Activated naive CD8-positive, alpha-beta T cell treated with anti-CD3 and anti-CD28 coated beads for 36 hours (primary cell): ENCODE measurements at places on chromosomes 1 and 21.

- no peak for DNase-seq
Observed at GRCh38 chr1:214216779-214217178, 64.2 kb upstream of the SMYD2 start.

DNA sequence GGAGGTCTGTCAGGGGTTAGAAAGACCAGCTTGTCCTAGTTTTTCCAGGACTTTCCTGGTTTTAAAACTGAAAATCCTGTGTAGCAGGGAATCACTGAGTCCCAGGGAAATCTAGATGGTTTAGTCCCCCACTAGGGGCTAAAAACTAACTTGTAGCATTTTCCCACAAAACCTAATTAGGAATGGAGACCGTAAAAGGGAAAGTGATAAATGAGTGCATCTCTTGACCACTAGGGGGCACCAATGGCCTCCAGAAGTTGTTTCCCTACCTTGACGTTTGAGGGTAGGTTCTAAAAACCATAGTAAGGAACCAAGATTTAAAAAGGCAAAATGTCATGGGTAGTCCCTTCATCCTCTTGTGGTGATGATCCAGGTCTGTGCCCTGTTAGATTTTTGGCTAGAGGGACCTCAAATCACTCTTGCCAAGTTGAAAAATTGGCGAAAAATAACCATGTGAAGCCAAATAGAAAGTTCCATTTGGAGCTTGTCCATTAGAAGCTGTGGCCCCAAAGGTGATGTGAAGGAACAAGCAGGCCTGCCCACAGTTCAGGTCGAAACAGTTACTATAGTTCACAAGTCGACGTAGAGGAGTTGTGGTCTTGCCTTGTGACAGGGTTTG, 24.5 kb downstream of the CLIC6 start:
- DNase-seq = no peak

- no peak for DNase-seq
Observed at GRCh38 chr1:10773851-10774614, 22.4 kb downstream of the CASZ1 start.

DNA sequence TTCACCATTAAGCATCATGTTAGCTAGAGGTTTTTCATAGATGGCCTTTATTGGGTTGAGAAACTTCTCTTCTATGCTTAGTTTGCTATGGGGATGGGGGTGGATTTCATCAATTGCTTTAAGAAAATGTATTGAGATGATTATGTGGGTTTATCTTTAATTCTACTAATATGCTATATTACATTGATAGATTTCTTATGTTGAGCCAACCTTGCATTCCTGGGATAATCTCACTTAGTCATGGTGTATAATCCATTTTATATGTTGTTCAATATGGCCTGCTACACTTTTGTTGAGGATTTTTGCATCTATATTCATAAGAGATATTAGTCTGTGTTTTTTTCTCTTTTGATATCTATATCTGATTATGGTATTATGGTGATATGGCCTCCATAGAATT, 70.7 kb downstream of the MAP3K7CL start:
- DNase-seq = no peak

DNA sequence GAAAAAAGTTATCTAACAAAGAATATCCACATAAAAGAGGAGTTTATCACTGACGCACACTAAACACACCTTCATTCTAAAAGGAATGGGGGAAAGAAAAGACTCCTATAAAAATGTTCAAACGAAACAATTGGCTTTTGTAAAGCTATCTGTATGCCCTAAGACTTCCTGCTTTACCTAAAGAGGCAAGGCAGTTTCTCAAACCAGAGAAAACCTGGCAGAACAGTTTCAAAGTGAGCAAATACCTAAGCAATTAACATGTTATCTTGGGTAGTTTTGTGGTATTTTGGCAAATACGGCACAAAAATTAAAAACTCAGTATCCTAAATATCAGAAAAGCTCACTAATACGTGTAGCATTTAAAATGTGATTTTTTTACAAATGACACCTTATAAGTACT, 1.9 kb downstream of the PUM1 start:
- DNase-seq = no peak

DNA sequence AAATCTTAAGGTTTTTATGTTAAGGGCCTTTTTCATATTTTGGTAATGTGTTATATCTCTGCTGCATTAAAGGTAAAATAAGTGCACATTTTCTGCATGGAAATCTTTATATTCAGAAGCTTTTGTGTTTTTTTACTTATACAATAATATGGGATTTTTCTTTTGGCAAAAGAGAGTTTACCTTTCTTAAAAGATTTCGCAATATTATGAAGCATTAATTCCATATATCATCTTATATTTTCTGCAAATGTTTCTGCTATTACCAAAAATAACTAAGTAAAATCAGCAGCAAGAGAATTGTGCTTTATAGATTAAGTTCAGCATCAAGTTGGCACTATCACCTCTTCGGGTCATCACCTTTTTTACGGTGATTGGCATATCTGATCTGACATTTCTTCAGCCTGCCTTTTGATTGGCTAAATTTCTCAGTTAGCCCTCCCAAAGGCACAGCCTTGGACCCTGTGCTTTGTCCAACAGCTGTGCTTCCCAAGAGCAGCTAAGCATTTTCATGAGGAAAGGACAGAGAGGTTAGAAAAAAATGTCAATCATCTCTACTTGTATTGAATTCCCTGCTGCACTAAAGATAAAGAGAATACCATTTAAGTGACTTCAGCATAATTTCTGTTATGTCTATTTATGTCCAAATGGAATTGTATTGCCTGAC, 767.1 kb upstream of the PRMT6 start:
- no peak for DNase-seq

DNA sequence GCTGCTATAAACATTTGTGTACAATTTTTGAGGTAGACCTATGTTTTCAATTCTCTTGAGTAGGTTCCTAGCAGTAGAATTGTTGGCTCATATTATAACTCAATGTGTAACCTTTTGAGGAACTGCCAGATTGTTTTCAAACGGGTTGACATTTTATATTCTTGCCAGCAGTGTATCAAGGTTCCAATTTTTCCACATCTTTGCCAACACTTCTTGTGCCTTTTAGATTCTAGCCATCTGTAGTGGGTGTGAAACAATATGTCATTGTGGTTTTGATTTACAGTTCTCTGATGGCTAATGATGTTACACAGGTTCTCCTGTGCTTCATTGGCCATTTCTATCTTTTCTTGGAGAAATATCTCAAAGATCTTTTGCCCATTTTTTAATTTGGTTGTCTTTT, 36.4 kb downstream of the MAP3K7CL start:
- no peak for DNase-seq

DNA sequence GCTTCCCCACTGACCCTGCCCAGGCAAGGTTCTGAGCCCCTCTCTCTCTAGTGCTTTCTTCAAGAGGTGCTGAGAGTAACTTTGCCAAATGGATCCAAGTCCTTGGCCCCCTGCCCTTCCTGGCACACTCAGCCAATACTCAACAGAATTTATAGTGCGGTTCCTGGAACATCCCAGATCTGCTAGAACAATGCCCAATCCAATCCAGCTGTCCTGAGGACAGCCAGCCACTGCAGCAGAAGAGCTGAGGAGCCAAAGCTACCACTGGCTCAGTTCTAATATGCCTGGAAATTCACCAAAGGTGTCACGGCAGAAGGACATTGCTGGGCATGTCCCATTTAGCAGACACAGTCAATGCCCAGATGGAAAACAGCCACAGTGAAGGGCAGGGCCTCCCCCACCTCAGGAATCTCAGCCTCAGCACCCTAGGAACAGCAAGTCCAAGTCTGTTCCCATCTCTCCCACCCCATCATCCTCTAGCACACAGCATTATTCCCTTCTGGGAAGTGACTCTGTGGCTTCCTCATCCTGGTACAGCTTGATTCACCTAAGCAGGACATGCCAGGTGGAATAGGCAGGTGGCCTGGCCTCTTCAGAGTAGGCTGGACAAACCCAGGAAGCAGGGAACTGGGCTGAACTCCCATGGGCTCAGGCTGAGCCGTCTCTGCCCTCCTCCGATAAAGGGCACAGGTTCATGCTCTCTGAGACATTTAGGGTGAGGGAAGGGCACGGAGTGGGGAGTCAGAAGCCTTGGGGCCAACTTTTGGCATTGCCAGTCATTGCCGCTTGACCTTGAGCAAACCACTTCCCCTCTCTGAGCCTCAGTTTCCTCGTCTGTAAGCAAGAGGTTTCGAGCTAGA, 24.6 kb downstream of the PMVK start:
- no peak for DNase-seq

DNA sequence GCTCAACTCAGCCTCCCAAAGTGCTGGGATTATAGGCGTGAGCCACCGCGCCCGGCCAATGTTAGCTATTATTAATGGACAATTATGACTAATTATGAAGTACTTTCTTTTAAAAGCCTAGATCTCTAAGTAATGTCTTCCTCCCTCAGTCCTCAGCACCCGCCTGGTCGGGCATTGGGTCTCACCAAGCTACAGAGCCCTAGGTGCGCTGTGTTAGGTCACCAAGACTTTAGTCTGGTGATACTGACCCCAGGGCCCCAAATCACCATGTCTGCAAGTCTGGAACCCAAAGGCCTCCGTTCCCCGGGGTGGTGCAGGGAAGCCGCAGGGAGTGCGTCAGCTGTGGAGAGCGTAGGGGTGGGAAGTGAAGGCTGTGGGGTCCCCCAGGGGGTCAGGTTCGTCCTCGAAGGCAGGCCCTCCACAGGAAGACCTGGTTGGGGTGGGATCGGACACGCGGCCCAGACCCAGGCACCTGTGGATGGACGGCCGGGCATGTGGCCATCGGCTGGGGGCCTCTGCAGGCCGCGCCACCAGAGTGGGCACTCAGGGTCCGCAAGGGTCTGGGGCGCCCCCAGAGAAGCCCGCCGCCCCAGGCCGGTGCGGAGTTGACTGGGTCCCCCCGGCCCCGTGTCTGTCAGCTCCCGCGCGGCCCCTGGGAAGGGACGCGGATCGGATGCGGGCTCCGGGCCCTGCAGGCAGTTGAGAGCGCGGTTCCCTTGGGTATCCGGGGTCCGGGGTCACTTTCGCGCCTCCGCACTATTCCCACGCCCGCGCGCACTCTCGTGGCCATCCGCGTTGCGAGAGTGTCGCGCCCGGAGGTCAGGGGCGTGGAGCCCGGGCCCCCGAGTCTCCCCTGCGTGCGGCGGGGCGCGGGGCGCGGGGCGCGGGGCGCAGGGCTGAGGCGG, 710 bp upstream of the PDXK start:
- no peak for DNase-seq

GRCh38 chr1:16982902-16983301, 2.5 kb upstream of the MFAP2 start:
- DNase-seq = no peak

GRCh38 chr1:25573961-25574360, 30.6 kb downstream of the LDLRAP1 start:
- no peak for DNase-seq

DNA sequence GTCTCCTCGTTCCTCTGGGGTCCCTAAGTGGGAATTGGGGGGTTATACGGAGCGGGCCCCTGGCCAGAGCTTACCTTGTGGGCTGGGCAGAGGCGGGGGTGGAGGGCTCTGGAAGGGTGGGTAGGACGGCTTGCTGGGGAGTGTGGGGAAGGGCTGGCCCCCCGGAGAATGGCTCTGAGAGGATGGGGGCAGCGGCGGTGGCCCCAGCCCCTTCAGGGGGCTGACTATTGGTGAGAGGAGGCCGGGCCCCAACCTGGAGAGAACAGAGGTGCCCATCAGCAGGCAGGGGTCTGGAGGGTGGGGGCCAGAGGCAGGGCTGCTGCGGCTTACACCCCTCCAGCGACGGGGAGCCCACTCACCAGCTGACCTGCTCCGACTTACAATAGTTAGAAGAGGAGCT, 50.6 kb downstream of the DMRTB1 start:
- no peak for DNase-seq

DNA sequence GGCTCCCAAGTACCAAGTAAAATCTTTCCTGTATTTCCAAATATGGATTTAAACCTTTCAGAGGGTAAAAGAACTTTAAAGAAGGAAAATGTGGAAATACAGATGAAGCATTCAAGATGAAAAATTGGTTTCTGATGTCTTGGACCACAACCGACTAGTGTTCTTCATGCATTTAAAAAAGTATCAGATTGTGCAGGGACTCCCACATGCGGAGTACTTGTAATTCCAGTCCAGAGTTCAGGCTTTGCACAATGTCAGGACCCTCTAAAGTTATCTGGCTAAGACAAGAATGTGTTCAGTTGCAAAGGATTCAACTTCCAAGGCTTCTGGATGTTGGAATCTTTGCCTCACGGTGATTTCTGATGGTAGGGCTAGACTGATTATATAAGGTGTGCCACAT, 66.7 kb downstream of the RGL1 start:
- no peak for DNase-seq

GRCh38 chr1:210692796-210693195, 364.1 kb downstream of the HHAT start:
- DNase-seq = no peak

GRCh38 chr21:27776925-27777553, 810.2 kb upstream of the ADAMTS5 start:
- no peak for DNase-seq

DNA sequence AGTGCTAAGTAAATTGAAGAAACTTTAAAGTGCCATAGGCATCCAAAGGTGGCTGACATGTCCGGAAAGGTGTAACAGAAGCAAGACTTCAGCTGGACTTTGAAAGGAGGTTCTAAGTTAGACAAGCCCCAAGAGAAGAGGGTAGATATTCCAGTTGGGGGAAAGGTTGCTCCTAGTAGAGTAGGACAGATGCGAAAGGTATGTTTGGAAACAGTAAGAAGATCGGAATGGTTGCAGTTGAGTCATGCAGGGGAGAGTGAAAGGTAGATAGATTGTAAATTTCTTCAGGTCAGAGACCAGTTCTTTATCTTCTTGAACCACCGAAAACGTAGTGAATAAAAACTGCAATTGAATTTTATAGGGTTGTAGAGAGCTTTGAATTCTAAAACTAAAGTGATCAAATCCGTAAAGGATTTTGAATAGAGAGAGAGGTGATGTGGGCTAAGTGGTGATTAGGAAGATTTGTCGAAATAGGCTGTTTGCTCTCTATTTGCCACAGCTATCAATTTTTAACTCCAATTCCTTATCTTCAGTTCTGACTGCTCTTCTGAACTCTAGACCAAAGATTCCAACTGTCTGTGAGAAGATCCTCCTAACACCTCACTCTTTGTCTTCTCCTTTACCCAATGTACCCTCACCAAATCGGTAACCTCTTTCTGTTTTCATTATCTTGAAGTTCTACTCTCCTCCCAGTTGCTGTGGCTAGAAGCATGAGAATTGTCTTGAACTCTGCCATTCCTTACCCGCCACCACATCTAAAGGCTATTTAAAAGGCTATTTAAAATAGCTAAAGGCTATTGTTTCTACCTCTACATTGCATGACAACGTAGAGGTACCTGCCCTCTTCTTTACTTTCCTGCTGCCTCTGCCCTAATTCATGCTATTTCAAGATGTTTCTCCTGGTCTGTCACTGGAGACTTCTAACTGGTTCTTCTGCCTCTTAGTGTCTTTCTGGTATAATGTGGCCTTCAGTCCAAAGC, 16.7 kb downstream of the MACF1 start:
- DNase-seq = no peak

DNA sequence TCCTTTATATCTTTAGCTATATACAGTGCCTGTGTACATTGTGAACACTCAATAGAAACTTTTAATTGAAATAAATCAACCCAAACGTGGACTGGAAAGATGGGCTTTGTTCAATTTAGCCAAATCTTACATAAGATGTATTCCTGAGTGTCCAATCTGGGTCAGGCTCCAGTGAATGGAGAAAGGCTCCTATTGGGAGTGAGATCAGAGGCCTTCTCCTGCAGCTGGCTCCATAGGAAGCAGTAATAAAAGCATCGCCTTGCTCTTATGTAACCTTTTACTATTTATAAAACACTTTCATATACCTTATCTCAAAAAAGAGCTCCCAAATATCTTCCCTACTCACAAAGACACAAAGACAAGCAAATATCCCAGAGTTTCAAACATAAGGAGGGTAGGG, 24.9 kb upstream of the RGS16 start:
- no peak for DNase-seq

GRCh38 chr21:46388896-46389295, 64.9 kb downstream of the PCNT start:
- no peak for DNase-seq
